Activated CD4-positive, alpha-beta T cell treated with anti-CD3 and anti-CD28 coated beads for 36 hours (primary cell): ENCODE measurements at places on chromosomes 12 and 14. TPM values are rescaled to one million over a fixed set of nuclear protein-coding genes. Genes with fewer than 3 reads are reported as not detected.

LRTM2 gene
- total RNA-seq: not detected

SMCO2 gene
- total RNA-seq: 0.23 TPM

LMNTD1 gene
- total RNA-seq: not detected

TMTC1 gene
- 0.04 TPM for total RNA-seq

KLRK1 gene
- total RNA-seq: not detected

LAG3 gene
- total RNA-seq: 88.2 TPM

FGF6 gene
- total RNA-seq: not detected

SELPLG gene
- 31.0 TPM for total RNA-seq

NXPH4 gene
- total RNA-seq: 0.51 TPM

LTBP2 gene
- 0.04 TPM for total RNA-seq

- no peak for DNase-seq
These were observed 5.4 kb downstream of the SERPINA5 start for GRCh38 chr14:94586635-94587034.

- no peak for DNase-seq
These were observed 53.9 kb downstream of the DAD1 start for GRCh38 chr14:22535126-22535525.

GRCh38 chr14:51644217-51644933 is 7.3 kb upstream of the FRMD6 start:
- DNase-seq: no peak

GRCh38 chr12:109542876-109543275 is 30.4 kb downstream of the MMAB start:
- DNase-seq: no peak

GRCh38 chr14:75452900-75453816 is 25.3 kb downstream of the JDP2 start:
- DNase-seq: no peak

- no peak for DNase-seq
These were observed 174.6 kb upstream of the DDHD1 start for GRCh38 chr14:53327716-53328115.

- no peak for DNase-seq
These were observed 58.3 kb downstream of the SMOC1 start for GRCh38 chr14:69937367-69938081.

- DNase-seq: no peak
These were observed 320.8 kb downstream of the MED13L start for GRCh38 chr12:115956659-115957058.

GRCh38 chr12:4307593-4308333 is 13.2 kb upstream of the TIGAR start:
- peak; percentile 41 for DNase-seq

DNA sequence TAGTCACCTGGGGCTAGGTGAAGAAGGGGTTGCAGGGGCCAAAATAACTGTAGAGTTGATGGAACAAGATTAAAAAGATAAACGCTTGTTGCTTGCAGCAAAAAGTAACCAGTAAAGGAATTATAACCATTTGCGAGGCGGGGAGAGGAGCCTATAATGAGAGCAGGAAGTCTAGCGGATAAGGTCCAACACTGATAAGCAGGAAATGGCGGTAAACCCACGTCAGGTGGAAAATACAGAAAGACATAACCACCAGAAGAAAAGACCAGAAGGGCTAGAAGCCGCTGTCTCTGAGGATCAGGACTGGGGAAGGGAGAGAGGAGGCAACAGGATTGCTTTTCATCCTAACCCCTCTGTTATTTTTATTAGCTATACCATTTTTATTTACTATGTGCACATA is 303.3 kb downstream of the DPF3 start:
- peak; percentile 12 for DNase-seq

DNA sequence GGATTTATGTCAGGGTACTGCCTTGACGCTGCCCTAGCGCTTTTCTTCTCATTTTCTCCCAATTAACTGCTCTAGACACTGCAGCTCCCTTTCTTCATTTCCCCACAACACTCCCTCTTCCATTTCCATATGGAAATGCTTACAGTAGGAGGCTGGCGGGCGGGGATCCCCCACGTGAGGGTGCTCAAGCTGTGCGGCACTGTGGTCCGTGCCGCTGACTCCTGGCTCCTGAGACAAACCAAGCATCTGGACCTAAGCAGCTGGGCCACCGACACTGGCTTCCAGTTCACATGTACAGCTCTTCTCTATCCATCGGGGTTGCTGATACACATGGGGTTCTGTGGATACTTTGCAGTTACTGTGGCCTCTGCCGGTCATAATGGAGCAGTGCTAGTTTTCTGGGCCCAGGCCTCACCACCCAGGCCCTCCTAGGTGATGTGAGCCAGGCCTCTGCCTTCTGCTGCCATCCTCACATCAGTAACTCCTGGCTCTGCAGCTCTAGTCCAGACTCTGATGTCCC is 20.2 kb downstream of the TCHP start:
- DNase-seq: no peak

DNA sequence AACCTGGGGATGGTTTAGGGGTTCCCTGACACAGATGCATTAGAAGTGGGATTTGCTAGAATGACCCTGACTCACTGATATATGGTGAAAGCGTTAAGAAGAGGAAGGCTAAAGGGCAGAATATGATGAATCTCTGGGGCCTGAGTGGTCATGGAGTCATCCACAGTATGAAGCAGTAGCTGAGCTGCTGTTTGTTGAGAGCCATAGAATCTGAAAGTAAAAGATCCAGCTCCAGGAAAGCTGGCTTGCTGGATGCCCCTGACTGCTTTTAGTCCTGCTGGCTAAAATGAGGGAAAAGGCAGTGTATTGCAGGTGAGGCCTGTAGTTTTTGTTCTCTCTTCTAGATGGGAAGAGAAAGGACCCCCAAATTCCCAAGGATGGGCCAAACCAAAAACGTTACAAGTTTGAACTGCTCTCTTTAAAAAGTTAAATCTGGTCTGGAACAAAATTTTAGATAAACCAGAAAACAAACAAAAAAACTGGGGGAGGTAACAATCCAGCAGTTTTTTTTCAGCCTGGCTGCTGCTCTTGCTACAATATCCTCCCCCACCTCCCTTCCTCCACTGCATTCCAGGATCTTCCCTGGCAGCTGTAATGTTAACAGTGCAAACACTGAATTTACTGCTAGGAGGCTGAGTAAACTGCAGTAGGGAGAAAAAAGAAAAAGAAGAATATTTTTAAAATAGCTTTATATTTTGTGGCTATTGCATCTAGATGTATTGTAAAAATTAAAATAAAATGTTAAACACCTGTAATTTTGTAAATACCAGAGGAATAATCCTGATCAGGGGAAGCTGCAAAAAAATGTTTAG is 16.5 kb downstream of the SEL1L start:
- no peak for DNase-seq

GRCh38 chr14:69263771-69264170 is 3.8 kb downstream of the GALNT16 start:
- no peak for DNase-seq

GRCh38 chr12:123267991-123268843 is 3.4 kb downstream of the CDK2AP1 start:
- DNase-seq: peak; percentile 26

DNA sequence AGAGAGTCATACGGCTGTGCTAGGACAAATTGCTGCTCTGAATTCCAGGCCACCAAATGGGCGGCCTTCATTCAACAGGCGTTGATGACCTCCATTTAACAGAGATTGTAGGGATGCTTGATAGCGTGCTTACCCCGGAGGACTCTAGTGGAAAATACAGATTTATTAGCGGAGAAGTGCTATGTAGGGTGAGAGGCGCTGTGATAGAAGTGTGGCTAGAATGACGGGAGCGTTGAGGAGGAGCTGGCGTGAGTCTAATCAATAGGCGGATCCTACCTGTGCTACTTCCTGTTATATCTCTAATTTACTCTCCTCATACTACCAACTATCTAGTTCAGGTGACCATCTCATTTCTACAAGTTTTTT is 668 bp downstream of the MRPS35 start:
- DNase-seq: peak; percentile 31

GRCh38 chr14:105745433-105746123 is 219.2 kb downstream of the TMEM121 start:
- DNase-seq: no peak

- DNase-seq: peak; percentile 20
These were observed 41.4 kb downstream of the COX16 start for GRCh38 chr14:70317969-70318634.

GRCh38 chr14:98689951-98690350 is 582.0 kb downstream of the BCL11B start:
- DNase-seq: no peak

- no peak for DNase-seq
These were observed 10.8 kb upstream of the TMEM120B start for GRCh38 chr12:121701667-121702277.

DNA sequence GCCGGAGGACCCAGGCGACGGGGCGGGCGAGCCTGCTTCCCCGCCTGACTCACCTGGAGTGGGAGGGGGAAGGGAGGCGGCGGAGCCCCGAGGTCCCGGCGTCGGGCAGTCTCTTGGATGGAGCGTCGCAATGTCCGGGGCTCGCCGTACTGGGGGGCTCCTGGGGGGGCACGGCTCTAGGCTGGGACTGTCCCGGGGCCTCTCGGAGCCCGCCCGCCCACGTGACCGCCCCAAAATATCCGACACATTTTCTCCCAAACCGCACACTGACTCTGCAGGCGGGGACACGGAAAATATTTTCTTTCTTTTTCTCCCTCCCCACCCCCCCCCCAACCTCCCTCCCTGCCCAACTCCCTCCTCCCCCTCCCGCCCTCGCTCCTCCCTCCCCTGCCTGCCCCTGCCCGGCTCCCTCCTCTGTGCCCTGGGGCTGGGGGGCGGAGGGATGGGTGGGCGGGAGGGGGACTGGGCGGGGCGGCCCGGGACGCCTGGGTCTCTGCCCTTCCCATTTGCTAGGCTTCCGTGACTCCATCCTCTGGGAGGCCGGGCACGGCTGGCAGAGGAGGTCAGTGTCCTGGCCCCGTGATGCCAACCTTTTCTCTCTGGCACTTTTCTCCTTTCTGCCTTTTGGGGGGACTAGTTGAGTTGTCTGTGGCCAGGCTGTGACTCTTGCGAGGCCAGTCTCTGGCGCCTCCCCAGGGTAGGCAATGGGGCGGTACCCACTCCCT is at the start of gene RARG:
RARG (minus strand) TSS at position 289 of the 725 bp plus-strand sequence. CDS start 4,664 bp downstream, outside the sequence.
- DNase-seq: peak; percentile 83

DNA sequence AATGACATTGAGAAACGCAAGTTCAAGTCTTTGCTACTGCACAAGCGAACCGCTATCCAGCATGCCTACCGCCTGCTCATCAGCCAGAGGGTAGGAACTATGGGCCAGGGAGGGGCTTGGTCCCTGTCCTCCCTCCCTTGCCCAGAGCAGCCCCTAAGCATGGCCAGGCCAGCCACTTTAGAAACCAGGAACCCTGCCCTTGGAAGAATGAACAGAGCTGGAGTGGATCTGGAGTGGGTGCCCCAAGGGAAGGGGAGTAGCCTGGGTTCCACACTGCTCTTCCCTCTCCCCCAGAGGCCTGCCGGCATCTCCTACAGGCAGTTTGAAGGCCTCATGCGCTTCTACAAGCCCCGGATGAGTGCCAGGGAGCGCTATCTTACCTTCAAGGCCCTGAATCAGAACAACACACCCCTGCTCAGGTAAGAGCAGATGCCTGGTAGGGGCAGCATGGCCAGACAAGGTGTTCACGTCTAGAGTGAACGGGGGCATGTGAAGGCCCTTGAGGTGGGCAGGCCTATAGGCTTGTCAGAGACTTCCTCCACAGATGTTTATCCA is 55.8 kb downstream of the TPCN1 start:
- DNase-seq: no peak

GRCh38 chr14:94213021-94213420 is 38.9 kb downstream of the PPP4R4 start:
- DNase-seq: no peak

GRCh38 chr14:103488960-103489359 is 33.7 kb downstream of the CKB start:
- DNase-seq: no peak

DNA sequence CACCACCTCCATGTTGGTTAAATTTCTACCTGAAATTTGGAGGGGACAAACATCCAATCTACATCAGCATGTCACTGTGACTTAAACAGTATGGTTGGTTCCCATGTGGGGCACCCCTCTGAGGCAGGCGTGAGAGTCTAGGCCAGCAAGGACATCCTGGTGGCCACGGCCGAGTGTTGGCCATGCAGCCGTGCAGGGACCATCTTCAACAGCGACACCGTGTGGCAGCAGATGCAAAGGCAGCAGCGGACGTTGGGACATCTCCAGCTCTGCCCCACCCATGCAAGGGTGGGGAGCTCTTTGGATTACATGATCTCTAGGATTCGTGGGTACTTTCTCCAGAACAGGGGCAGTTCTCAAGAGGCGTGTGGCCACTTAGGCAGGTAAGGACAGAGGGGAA is 49.8 kb downstream of the NOC4L start:
- DNase-seq: peak; percentile 62

DNA sequence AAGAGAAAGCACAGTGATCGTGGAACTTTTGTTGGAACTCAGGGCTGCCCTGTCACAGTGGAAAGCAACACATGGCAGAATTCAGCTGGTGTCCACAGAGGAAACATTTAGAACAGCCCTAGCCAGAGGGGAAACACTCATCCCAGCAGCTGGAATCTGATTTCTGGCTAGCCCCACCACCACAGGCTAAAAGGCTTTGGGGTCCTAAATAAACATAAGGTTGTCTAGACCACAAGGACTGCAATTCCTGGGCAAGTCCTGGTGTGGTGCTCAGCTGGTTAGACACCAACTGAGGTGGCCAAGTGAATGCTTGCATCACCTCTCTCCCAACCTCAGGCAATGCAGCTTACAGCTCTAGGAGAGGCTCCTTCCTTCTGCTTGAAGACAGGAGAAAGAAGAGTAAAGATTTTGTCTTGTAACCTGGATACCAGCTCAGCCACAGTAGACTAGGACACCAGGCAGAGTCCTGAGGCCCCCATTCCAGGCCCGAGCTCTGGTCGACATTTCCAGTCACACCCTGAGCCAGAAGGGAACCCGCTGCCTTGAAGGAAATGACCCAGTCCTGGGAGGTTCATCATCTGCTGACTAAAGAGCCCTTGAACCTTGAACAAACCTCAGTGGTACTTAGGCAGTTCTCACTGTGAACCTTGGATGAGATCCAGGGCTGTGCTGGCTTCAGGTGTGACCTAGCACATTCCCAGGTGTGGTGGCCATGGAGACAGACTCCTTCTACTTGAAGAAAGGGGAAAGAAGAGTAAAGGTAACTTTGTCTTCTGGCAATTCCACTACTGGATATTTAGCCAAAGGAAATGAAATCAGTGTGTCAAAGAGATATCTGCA is 85.4 kb upstream of the PLXNC1 start:
- DNase-seq: no peak

GRCh38 chr12:116759783-116760621 is 21.9 kb downstream of the RNFT2 start:
- DNase-seq: peak; percentile 59

GRCh38 chr14:100445436-100446088 is 122.4 kb downstream of the SLC25A47 start:
- no peak for DNase-seq
